ENCODE measurements at places on chromosomes 2 and 18.

DNA sequence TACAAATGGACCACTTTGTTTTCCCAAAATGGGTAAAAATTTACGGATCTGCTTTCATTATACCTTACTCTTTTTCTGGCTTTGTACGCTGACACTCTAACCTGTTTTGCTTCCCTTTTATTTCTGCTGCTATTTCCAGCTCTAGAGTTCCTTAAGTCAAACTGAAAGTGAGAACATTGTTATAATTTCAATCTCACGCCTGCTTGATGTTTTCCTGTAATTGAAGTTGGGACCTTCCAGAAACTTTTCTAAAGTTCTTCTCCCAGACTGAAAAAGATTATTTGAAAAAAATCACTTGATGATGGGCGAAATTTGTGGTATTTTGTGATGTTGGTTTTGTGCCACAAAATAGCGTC, 1.8 kb downstream of the GLS start:
- no peak for DNase-seq

DNA sequence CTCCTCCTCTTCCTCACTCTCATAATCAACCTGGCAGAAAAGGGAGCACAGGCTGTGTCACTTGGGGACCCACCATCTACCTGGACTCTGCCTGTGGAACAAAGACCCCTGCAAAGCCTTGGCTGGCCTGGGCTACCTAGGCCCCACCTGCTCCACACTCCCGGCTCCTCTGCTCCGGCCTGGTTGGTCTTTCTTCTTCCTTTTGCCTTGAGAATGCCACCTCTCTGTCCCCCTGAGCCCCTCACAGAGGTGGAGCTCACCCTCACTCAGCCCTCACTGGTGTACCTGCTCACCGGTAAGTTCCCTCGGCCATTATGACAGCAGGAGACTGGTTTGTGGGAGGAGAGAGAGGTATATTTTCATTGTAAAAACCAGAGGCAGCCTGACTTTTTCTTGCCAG, 74.1 kb downstream of the POLR1A start:
- no peak for DNase-seq

DNA sequence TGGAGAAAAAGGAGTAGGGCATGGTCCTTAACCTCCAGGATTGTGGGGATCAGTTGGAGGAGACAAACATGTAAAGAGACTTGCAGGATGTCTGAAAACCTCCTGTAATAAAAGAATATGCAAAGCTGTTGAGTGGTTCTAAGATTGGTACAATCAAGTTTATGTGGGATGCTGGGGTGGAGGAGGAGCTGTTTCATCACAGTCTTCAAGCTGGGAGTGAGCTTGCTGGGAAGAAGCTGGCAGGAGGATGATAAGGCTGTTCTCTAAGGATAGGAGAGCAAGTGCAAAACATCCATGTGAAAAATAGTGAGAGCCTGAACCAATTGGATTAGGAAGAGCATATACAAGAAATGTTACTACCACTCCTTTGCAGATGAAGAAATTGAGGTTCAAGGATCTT, 161.9 kb upstream of the CRIM1 start:
- no peak for DNase-seq

GRCh38 chr2:40164736-40165508, 287.0 kb downstream of the SLC8A1 start:
- DNase-seq = peak; percentile 60

DNA sequence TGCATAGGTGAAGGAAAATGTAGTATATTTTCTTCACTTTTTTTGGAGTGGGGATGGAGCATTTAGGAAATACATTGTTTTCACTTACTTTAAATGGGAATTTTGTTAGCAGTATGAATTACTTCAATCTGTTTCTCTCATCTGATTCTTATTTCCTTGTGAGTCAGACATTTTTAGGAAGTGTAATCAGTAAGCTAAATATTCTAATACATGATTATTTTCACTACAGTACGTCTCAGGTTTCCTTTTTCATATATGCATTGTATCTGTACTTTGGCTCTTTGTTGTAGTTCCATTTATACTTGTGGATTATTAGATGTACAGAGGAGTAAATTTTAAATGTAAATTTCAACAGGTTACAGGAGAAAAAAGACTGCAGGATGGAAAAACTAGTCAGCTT, 27.9 kb downstream of the GPD2 start:
- DNase-seq = no peak

DNA sequence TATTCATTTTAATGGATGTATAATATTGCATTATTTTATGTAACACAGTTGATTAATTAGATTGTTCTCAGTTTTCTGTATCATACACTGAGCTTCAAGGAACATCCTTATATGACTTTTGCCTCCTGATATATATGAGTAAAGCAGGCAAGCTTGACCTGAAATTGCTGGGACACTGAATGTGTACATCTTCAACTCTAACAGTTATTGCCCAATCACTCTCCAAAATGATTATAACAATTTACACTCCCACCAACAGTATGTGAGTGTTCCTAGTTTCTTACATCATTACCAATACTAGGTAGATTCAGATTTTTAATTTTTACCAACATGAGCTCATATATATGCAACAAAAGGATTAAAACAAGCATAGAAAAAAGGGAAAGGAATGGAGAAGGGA, 379.4 kb downstream of the SETBP1 start:
- no peak for DNase-seq

DNA sequence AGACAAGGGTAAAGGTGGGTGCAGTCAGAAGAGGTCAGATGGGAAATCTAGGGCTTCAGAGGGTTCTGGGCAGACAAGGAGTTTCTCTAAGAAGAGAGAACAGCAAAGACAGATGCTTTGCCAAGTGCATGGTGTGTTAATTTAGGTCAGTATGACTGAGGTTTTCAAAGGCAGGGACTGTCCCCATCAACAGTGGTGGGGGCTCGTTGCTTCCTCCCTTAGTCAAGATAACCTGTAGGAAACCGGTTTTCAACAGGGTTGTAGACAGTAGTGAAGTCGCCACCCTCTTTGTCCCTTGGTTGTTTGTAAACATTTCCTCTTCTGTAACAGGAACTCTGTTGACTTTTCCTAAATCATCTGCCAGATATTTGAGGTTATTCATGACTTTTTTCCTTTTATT, 11.6 kb downstream of the RAB12 start:
- no peak for DNase-seq

DNA sequence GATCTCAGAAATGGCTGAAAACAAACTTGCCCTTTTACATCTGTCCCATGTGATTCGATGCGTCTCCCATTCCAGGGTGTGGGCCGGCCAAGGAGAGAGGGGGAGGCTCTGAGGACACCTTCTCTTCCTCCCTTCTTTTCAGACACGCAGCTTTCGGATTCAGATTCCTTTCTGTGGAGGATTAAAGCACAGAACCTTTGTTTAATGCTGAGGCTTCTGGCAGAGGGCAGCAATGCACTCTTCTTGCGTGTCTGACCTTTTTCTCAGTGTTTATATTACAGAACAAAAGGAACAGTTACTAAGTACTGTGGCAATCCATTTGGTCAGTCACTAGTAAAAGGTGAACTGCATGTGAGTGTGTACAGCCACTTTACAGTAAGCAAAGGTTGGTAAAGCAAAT, 268.9 kb upstream of the CCDC68 start:
- DNase-seq = no peak

- DNase-seq = no peak
These were observed 79.0 kb downstream of the DYSF start for GRCh38 chr2:71532327-71532726.

DNA sequence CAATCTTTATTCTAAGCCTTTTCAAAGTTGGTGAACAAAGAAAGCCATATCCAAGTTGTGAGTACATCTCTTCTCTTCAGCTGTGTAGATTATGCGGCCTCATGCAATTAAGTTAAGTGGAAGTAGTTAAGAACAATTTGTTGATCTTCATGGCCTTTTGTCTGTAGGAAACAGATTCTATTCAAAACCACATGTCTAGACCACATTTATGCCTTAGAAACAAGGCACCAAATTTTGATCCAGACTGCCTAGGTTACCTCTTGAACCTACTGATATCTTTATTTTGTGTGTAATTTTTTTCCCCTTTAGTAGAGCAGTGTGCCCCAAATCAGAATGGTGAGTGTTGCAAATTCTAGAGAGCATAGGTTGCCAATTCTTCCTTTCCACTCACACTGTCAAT, 101.6 kb upstream of the CERS6 start:
- no peak for DNase-seq

DNA sequence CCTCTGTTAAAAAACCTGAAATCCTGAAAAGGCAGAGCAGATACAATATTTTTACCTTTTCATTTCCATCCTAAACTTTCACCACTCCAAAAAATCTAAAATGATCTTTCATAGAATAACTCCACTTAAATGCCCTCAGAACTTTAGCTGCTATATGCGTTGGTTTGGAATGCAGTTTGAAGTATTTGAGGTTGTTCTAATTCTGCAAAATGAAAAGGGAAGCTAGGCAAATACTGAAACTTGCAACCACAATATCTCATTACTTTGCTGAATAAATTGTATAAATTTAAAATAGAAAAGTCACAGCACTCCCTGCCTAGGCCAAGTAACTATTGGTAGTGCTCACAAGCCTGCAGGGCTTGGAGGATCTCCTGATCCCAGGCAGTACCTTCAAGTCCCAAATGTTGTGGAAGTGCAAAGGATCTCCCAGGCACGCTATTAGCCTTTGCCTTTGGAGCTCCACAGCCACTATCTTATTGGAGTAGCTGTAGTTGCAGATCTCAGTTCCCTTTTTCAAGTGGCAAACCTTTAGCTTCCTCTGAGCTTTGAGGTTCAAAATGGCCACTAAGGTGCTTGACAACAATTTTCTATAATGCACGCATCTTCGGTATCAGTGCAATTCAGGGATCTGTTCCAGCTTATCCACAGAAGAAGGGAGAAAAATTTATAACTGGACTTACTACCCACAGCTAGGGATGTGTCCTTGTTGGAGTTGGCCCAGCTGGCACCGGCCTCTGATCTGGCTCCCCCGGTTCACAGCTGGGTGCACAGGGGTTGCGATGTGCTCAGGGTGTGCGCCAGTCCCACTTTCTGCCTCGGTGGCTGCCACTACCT, 43.4 kb upstream of the ANKRD62 start:
- peak; percentile 56 for DNase-seq

DNA sequence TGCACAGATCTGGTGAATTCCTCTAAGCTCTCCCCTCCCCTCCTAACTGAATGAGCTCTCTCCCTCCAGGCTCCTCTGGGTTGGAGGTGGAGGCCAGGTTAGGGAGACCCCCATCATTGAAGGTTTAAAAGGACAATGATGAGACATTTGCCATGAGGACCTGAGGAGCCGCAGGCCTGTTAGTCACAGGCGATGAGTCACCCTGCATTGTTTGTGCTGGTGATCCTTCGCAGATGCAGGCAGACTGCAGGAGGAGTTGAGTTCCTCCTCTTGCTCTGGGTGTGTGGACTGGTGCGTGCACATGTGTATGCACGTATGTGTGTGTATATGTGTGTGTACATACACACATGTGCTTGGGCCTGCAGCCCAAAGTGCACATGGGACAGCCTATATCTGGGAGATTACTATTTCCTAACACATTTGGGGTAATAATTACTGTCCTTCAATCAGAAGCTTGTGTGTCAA, 42.0 kb downstream of the MCFD2 start:
- DNase-seq = peak; percentile 89

DNA sequence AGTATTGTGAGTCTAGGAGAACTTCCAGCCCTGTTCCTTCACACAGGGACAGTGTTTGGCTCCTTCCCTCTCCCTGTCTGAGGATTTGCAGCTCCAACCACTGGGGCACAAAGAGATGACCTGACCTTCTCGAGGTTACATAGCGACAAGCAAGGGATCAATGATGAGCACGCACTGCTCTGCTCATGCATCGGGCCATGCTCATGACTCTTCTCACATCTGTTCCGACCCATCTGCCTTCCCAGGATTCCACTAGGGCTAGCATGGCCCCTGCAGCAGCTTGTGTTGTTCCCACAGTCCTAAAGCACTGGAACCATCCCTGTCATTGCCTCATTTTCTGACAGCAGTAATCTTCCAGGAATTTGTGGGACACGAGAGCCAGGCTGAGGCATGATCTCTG, 78.8 kb upstream of the ARHGAP28 start:
- no peak for DNase-seq

DNA sequence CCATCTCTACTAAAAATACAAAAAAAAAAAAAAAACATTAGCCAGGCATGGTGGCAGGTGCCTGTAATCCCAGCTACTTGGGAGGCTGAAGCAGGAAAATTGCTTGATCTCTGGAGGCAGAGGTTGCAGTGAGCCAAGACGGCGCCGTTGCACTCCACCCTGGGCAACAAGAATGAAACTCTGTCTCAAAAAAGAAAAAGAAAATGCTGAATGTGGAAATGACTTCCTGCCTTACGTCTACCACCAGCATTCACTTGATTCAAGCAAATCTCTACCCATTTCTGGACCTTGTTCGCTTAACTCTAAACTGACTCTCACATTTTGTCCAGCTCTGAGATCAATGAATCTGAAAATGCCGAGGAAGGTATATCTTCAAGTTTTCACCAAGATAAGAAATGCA, 825.3 kb downstream of the TRIB2 start:
- no peak for DNase-seq

DNA sequence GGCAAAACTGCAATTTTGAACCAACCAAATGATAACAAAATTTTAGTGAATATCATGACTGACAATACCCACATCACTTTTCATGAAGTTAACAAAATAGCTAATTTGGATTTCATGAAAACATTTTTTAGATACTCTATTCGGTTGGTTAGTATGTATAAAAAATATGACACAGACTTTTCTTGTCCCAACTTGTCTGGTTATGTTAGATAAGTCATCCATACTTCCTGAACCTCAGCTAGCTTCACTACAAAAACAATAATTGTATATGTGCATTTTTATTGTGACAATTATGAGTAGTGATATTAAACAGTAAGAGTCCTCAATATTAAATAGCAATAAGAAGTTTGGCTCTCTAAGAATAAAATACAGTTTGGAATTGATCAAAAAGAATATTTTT, 408.1 kb upstream of the DSEL start:
- no peak for DNase-seq

- DNase-seq = no peak
These were observed 2.0 kb downstream of the OST4 start for GRCh38 chr2:27069436-27069835.

DNA sequence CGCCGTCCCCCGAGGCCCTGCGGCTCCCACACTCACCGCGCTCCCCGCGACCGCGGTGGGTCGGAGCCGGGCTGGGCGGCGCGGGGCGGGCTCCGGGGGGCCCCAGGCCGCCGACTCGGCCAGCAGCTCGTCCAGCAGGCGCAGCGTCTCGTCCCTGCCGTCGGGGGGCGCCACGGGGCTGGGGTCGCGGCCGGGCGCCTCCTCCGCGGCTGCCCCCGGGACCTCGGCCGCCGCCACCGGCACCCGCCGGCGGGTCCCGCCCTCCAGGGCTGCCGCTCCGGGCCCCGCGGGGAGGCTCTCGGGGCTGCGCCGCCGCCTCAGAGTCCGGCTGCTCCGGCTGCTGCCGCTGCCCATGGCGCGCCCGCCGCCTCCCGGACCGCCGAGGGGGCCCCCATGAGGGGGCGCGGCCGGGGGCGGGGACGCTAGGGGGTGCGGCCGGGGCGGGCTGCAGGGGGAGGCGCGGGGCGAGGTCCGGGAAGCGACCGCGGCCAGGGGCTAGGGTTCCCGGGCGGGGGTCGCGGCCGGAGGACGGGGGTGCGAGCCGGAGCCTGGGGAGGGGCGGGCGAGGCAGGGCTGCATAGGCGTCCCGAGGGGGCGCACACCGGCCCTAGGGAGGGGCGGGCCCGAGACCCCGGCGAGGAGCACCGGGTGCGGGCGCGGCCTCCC, at the start of gene CYS1:
Gene CYS1 (minus strand): TSS at position 542 of the 666 bp plus-strand sequence. CDS start 188 bp downstream, at position 354.
- DNase-seq = no peak

GRCh38 chr2:23273786-23274185, 111.2 kb upstream of the KLHL29 start:
- DNase-seq = no peak
